Myocyte (in vitro differentiated cells): ENCODE measurements at places on chromosomes 16 and 17. TPM values are rescaled to one million over a fixed set of nuclear protein-coding genes. Genes with fewer than 3 reads are reported as not detected.

TMEM100 gene
- 1.5 and 3.0 TPM in 2 replicates for total RNA-seq

GAS7 gene
- total RNA-seq, result 0.08 and 0.16 TPM in 2 replicates

SNX20 gene
- 0.36 and 1.1 TPM in 2 replicates for total RNA-seq

HNF1B gene
- not detected in 2 replicates for total RNA-seq

PLEKHH3 gene
- total RNA-seq, result 49.1 and 58.6 TPM in 2 replicates

RNF112 gene
- total RNA-seq, result 0.05 TPM in 1 of 2 replicates, not detected in the other

STX1B gene
- 0.86 and 1.3 TPM in 2 replicates for total RNA-seq

VAT1L gene
- total RNA-seq, result not detected in 2 replicates

IGF2BP1 gene
- 6.7 and 9.3 TPM in 2 replicates for total RNA-seq

KLHL10 gene
- total RNA-seq, result 1.3 TPM in 1 of 2 replicates, not detected in the other

C1QTNF8 gene
- total RNA-seq, result not detected in 2 replicates

BTBD17 gene
- not detected in 2 replicates for total RNA-seq

SLC5A11 gene
- total RNA-seq, result 0.26 TPM in 1 of 2 replicates, not detected in the other

SLC47A1 gene
- total RNA-seq, result 0.24 and 2.2 TPM in 2 replicates

NMT1 gene
- 80.3 and 88.7 TPM in 2 replicates for total RNA-seq

C16orf95 gene
- total RNA-seq, result 2.9 and 4.4 TPM in 2 replicates

ZSCAN10 gene
- total RNA-seq, result not detected in 2 replicates

IL21R gene
- 2.0 and 3.2 TPM in 2 replicates for total RNA-seq

CSH2 gene
- not detected in 2 replicates for total RNA-seq

TTYH2 gene
- 1.4 and 8.8 TPM in 2 replicates for total RNA-seq

PRSS8 gene
- 0.08 TPM in 1 of 2 replicates, not detected in the other for total RNA-seq

MILR1 gene
- 14.5 and 21.3 TPM in 2 replicates for total RNA-seq

CNTNAP4 gene
- total RNA-seq, result 1.7 and 2.6 TPM in 2 replicates

FBF1 gene
- 7.8 and 10.4 TPM in 2 replicates for total RNA-seq

LRRC36 gene
- total RNA-seq, result not detected in 2 replicates

DOC2A gene
- total RNA-seq, result not detected in 2 replicates
